Activated CD4-positive, alpha-beta T cell treated with anti-CD3 and anti-CD28 coated beads, Interleukin-2, amount 10 ng/mL, durations not matched to agents 7 days and 5 days (primary cell): ENCODE measurements at places on chromosomes 5 and 9. TPM values are rescaled to one million over a fixed set of nuclear protein-coding genes. Genes with fewer than 3 reads are reported as not detected.

The HAVCR2 gene
- 34.7 TPM for total RNA-seq

The LCN1 gene
- total RNA-seq = not detected

The CAVIN4 gene
- 0.10 TPM for total RNA-seq

The SV2C gene
- 0.10 TPM for total RNA-seq

The POU5F2 gene
- total RNA-seq = 0.97 TPM

The OTP gene
- not detected for total RNA-seq

The PPP2R2B gene
- 1.8 TPM for total RNA-seq

The PRLR gene
- total RNA-seq = not detected

The COX7C gene
- total RNA-seq = 448 TPM

The ARHGEF28 gene
- total RNA-seq = not detected

The TOR4A gene
- 6.0 TPM for total RNA-seq

The NCS1 gene
- 1.0 TPM for total RNA-seq

The EIF4E1B gene
- not detected for total RNA-seq

The NUTM2F gene
- not detected for total RNA-seq

The SPEF2 gene
- 9.1 TPM for total RNA-seq

The RAB3C gene
- not detected for total RNA-seq

The NIPAL4 gene
- 0.10 TPM for total RNA-seq

The GFI1B gene
- total RNA-seq = not detected

The C5 gene
- total RNA-seq = 2.8 TPM

The NIM1K gene
- total RNA-seq = 0.75 TPM

The CMYA5 gene
- 0.29 TPM for total RNA-seq

The SNCAIP gene
- total RNA-seq = not detected
